ENCODE measurements at places on chromosomes 4 and X.

DNA sequence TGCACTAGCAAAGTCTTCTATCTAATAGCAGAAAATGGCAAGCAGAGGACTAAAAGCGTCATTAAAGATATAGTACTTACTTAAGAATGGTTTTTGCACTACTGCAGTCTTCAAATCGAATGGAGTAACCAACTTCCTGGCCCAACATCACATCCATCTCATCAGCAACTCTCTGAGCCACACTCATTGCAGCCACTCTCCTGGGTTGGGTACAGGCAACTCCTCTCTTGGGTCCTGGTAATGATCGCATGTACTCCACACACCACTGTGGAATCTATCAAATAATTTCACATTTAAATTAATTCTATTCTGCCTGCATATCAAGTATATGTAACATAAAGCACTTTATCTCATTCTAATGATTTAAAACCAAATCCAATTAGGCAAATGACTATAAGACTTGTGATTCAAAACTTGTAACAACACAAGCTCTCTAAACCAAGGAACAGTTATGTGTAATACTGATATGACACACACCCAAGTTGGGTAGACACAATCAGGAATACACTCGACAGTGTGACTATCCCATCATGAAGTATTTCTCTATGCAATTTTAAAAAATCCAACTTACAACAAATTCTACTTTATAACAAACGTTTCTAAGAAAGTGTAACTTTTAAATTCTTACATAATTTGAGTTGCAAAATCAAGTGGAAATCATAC is 13.6 kb downstream of the DHX15 start:
- DNase-seq = no peak

DNA sequence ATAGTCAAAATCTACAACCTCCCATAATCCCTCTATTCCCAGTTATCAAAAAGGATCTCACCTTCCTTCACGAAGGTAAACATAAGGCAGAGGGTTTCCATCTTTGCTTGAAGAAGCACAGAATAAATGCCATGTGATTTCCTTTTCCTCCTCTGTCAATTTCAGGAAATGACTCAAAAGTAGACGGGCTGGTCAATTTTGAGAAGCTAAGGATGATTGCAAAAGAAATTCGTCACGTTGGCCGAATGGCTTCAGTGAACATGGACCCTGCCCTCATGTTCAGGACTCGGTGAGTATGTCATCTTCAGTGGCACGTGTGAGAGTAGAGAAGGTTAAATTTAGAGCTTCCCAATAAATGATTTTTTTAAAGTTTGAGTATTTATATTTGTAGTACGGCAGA is 240.2 kb downstream of the RAPGEF2 start:
- DNase-seq = no peak

DNA sequence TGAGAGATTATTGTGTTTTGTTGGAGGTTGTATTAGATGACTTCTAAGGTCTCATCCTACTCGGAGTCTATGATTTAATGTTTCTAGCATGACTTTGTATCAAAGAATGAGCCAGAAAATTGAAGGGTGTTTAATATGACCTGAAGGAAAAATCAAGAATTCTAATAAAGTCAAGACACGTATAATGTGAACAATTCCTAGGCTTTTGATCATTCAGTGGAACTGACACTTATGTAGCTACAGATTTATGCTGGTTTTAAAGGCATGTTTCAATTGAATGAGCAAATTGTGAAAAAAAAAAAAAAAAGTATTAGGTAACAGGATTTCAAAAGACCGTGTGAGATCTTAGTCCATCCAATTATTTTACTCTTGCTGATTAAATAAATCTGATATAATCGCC is 64.9 kb downstream of the GRID2 start:
- DNase-seq = no peak

DNA sequence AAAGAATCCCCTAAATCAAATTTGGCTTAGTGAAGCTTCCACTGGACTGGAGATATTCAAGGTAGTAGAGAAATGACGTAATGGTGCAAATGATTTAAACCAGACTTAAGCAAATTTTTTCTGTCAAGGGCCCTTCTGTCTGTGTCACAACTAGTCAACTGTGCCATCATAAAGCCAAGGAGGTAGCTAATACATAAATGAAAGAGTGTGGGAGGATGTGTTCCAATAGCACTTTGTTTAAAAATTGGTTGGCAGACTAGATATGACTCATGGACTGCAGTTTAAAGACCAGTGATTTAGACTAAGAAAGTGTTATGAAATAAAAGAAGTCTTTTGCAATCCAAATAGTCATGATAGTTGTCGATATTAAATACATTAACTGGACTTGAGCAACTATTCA is 24.3 kb upstream of the TEX13C start:
- DNase-seq = no peak

DNA sequence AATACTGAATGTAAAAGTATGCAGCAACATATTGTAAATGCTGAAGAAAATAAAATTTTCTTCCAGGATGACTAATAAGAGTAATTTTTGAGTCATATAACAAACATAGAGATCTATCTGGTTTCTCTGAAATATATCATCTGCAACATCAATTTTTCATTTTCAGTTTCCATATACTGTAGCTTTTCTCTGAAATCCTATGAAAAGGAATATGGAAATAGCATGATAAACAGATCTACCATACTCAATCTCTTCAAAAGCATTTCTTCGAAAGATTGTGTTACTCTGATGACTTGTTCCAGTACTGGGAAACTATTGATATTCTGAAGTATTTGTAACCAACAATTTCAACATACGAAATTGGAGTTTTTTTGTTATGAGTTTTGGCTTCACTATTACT is 1156.7 kb downstream of the FAM133A start:
- no peak for DNase-seq

- no peak for DNase-seq
Measured at GRCh38 chr4:7780751-7781348, 158.8 kb downstream of the AFAP1 start.

GRCh38 chr4:124386648-124387047 is 325.9 kb downstream of the ANKRD50 start:
- DNase-seq = no peak

GRCh38 chr4:22648996-22649395 is 43.7 kb upstream of the GBA3 start:
- no peak for DNase-seq

GRCh38 chr4:90958256-90958895 is 831.2 kb downstream of the CCSER1 start:
- DNase-seq = no peak

GRCh38 chrX:39174772-39175417 is 373.6 kb downstream of the MID1IP1 start:
- no peak for DNase-seq

GRCh38 chr4:150007512-150007911 is 70.7 kb upstream of the DCLK2 start:
- DNase-seq = no peak

- no peak for DNase-seq
Measured at GRCh38 chr4:53929955-53930798, 134.2 kb downstream of the CHIC2 start.

DNA sequence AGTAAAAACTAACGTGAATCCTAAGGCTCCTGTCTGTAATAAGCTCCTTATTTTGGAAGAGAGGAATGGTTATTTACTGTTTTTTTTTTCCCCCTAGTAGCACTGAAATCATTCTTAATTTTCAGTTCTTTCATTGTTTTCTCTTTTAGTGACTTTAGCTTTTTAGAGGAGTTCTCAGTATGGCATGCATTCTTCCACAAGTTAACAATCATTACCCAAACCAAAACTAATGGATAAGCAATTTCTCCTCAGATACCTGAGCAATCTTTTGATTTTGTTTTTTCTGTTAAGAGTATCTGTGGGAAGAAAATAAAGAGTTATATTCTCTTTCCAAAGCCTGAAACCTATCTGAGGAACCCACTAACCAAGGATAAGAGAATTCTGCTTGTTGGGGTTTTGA is 16.7 kb upstream of the PPA2 start:
- DNase-seq = no peak

DNA sequence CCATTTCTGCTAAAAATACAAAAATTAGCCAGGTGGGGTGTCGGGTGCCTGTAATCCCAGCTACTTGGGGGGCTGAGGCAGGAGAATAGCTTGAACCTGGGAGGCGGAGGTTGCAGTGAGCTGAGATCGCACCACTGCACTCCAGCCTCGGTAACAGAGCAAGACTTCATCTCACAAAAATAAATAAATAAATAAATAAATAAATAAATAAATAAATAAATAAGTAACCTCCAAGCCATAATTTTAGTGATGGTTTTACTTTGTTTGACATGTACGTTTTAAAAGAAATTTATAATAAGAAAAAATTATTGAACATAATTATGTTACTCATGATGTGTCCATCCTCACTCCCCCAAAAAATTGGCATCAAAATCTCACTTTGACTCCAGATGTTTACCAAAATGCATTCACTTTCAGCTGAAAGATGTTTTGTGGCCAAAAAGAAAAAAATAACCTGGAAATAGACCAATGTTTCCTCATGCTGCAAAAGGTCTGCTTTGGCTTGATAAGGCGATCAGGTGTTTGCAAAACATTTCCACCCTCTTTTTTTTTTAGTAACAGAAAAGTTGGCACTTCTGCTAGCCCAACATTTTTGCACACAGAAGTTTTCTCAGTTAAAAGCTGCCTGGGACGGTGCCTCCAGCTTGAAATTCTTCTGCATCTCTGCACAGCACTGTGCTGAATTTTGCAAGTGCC is 42.2 kb upstream of the DHRSX start:
- no peak for DNase-seq
